ENCODE measurements at places on chromosomes 16 and 17. TPM values are rescaled to one million over a fixed set of nuclear protein-coding genes. Genes with fewer than 3 reads are reported as not detected.

Gene ARL4D
- 3.4 TPM for total RNA-seq

Gene C16orf92
- total RNA-seq, result not detected

Gene TMEM114
- total RNA-seq, result not detected

Gene CUEDC1
- 1.8 TPM for total RNA-seq

Gene PAGR1
- total RNA-seq, result 17.5 TPM

Gene TEKT5
- not detected for total RNA-seq

Gene SULT1A1
- total RNA-seq, result 19.6 TPM

Gene CFAP97D1
- total RNA-seq, result not detected

Gene UNC119
- total RNA-seq, result 43.3 TPM
